DMS 273 treated with DMSO at 0.1 percent for 48 hours (cell line): ENCODE measurements at places on chromosomes 1 and 21.
A peak's percentile ranks its signal among the peaks of the same experiment; 100 is the strongest.

DNA sequence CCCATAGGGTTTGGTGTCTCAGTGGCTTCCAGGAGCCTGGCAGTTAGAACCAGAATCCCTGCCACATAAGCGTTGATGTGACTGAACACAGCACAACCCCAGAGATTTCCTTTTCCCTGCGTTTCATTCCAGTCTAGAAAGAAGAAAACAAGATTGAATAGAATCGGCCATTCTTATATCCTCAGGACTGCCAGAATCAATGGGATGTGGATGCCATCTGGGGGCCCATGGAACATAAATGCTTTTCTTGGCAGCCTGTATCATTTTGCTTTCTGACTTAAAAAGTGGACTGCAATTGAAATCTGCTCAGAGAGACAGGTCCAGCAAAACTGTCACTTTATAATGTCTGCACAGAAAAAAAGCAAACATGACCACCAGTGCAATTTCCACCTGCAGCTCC is 80.3 kb downstream of the DISC1 start:
- no peak for DNase-seq

DNA sequence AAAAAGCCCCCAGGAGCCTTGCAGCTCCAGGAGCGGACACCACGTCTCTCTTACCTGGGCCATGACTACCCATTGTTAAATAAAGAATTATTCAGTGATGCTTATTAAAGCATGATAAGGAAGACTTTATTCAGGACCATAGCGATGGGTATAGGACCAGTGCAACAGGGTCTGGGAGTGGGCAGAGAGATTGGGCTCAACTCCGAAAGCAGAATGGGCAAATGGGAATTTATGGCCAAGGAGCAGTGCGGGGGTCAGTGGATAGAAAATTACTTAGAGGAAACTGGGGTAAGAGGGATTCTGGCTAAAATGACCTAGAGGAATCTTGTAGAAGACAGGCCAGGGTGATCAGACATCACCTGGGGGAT is 580 bp upstream of the ATP5PO start:
- DNase-seq = no peak

DNA sequence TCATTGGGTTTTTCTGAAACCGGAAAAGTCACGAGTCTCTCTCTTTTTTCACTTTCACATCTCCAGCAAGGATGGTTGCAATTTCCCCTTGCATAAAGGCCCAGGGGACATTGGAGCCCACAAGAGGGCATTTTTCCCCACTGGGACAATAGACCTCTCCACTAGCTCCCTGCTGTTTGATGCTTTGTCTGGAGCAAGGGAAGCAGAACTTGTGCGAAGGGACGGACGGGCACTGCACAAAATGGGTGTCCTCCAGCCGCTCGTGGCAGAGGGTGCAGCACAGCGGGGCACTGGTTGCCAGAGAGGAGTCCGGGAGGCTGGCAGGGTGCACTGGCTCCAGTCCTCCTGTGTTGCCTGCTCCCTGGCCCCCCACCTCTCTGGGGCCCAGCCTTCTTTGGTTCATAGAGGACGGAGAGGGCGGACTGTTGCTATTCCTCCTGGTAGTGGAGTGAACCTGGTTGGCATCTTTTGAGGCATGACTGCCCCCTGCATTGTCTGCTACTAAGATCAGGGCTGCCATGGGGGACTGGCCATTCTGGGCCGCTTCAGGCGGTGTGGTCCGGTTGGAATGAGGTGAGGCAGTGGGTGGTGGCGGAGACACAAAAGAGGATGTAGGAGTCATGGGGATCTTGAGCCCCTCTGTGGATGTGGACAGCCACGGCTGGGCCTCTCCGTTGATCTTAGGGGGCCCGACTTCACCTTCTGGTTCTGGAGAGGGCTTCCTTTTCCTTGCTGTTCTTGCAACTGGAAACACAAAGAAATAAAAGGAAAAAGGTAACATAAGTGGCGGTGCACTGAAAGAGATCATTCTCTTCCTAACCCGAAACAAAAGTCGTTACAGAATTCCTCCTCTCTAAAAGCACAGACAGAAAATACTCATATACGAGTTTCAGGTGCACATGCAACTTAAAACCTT is 2.6 kb downstream of the IRF2BP2 start:
- no peak for DNase-seq

DNA sequence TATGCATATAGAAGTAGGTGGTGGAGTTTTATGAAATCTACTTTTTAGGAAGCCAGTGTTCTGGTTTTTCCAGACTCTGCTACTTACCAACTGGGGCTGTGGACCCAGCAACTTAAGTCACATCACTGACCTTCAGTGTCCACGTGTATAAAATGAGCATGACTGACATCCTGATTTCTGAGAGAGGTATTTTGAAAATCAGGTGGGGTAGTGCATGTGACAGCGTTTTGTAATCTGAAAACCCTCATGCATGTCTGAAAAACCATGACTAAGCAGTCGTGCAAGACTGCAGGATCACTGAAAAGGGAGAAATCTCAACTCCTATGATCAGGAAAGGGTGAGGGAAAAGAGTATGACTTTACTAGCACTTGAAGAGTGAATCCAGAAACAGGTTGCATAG is 26.1 kb downstream of the CR1L start:
- no peak for DNase-seq

DNA sequence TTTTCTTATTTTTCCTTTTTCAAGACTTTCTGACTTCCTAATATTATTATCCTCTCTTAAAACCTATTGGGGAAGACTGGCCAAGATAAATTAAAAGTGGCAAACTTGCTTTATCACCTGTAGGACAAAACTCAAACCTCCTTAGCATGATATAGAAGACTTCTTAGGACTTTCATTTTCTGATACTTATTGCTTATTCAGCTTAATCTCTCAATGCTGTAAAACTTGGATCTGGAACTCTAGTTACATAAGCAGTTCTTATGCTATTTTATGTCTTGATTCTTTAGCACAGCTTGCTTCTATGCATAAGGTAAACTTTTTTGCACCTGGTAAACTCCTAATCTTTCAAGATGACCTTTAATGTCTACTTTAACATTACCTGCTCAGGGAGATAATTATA is 382.3 kb upstream of the LRRC7 start:
- no peak for DNase-seq

- no peak for DNase-seq
Measured at GRCh38 chr1:198201956-198202784, 45.4 kb downstream of the NEK7 start.

- no peak for DNase-seq
Measured at GRCh38 chr1:21165076-21165475, 11.6 kb downstream of the EIF4G3 start.

DNA sequence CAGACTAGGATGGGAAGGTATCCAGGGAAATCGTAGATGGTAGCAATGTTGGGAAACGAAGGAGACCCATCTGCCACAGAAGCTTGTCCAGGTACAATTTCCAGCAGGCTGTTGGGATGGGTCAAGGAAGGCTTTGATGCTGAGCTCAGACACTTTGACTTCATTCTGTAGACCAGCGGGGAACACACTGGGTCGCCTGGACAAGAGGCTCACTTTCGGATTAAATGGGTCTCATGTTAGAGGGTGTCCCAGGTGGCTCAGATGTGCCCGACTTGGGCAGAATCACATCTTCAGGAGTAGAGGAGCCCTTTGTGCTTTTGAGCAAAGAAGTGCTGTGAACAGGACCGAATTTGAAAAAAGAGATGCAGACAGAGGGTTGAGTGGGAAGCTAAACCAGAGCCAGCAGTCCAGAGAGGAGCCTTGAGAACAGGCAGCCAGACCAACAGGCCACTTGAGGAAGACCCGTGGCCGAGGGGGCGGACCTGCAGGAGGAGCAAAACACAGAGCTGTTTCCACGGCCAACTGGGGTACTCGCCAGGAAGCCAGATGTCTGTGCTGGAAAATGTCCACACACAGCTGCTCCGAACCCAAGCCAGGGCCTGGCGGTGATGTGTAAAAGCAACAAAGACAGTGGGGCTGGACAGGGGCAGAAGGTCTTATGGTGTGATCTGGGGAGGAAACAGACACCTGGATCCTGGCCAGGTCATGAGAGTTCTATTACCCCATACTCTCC is 146.9 kb downstream of the AJAP1 start:
- no peak for DNase-seq

GRCh38 chr1:99691175-99691574 is 45.3 kb downstream of the PALMD start:
- DNase-seq = no peak

- DNase-seq = no peak
Measured at GRCh38 chr1:92458146-92458545, 28.6 kb downstream of the GFI1 start.

GRCh38 chr1:204728456-204728855 is 42.9 kb upstream of the LRRN2 start:
- no peak for DNase-seq

DNA sequence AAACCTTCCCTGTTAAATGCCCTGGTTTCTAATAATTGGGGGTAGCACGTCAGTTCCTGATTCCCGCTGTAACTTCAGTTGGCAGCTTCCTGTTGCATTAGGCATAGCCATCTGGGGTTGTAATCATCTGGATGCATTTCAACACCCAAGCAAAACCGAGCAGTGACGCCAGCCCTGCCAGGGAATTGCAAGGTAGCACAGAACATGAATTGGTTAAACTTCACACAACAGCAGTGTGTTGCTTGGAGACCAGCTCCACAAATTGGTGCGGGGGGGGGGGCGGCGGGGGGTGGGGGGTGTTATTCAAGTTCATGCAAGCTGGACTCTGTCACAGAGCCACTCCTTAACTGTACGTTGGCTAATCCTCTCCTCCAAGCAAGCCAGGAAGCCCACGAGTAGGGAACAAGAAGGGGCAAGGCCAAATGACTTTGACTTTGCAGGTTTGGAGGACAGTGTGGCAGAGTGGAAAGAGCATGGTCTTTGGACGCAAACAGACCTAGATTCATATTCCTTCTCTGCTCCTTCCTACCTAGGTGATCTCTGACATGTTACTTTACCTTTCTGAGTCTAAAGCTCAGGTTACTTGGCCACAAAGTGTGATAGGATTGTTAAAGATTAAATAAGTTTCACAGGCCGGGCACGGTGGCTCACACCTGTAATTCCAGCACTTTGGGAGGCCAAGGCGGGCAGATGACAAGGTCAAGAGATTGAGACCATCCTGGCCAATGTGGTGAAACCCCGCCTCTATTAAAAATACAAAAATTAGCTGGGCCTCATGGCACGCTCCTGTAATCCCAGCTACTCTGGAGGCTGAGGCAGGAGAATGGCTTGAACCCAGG is 4.7 kb downstream of the LAX1 start:
- peak; percentile 94 for DNase-seq

- no peak for DNase-seq
Measured at GRCh38 chr1:247411621-247412327, 4.2 kb upstream of the NLRP3 start.

- no peak for DNase-seq
Measured at GRCh38 chr1:61639608-61640336, 85.2 kb downstream of the TM2D1 start.

- peak; percentile 17 for DNase-seq
Measured at GRCh38 chr1:175146529-175147213, 45.9 kb downstream of the KIAA0040 start.

DNA sequence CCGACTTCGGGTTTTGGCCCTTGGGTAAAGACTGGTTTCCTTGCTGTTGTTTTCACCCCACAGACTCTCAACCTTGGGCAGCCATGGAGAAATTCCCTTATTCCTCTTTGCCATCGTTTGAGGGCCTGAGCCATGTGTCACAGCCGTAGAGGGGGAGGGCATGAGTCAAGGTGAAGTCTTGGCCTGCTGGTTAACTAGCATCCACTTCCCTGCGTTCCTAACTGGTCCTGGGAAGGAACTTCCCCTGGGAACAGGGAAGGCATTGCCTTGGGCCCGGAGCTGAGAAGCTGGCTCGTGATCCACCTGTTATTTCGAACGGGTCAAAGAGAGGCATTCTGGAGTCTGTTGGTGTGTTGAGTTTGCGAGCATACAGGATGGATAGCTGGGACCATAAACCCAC is 464.9 kb downstream of the CAMTA1 start:
- DNase-seq = no peak
